ENCODE measurements at places on chromosomes 7 and 10. TPM values are rescaled to one million over a fixed set of nuclear protein-coding genes. Genes with fewer than 3 reads are reported as not detected.

SUN3 gene
- total RNA-seq, result not detected

CFAP43 gene
- total RNA-seq, result not detected

GRCh38 chr10:88080213-88080612 is 216.8 kb downstream of the PTEN start:
- peak; percentile 78 for DNase-seq

DNA sequence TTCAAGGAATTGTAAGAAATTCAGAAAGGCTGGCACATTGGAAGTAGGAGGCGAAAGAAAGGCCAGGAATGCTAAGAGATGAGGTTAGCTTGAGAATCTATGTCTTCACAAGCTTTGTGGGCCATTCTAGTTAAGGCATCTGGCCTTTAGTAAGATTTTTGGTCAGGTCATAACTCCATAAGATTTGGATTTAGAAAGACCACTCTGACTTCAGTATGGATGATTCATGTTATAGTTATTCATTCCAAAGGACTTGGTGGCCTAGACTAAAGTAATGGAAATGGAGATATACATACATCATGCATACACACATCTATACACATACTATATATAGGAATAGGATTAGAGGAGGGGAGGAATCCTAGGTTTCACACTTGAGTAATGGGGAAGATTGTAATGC is 77.5 kb downstream of the SEPTIN7 start:
- DNase-seq, result peak; percentile 55

- DNase-seq, result no peak
Measured at GRCh38 chr10:11608159-11609013, 3.1 kb downstream of the USP6NL start.

- DNase-seq, result no peak
Measured at GRCh38 chr10:119461380-119461779, 81.1 kb downstream of the RGS10 start.

- DNase-seq, result no peak
Measured at GRCh38 chr10:121157998-121158397, 306.8 kb downstream of the WDR11 start.

- DNase-seq, result no peak
Measured at GRCh38 chr10:63224241-63224640, 91.1 kb downstream of the NRBF2 start.

GRCh38 chr10:104350127-104350635 is 3.5 kb upstream of the CFAP58 start:
- peak; percentile 76 for DNase-seq

- no peak for DNase-seq
Measured at GRCh38 chr7:48755061-48755555, 169.2 kb upstream of the CDC14C start.

GRCh38 chr10:116742367-116743265 is at the start of gene HSPA12A:
Gene HSPA12A (minus strand): TSS chr10:116742566. CDS start chr10:116742469, 97 bp downstream.
- peak; percentile 89 for DNase-seq

DNA sequence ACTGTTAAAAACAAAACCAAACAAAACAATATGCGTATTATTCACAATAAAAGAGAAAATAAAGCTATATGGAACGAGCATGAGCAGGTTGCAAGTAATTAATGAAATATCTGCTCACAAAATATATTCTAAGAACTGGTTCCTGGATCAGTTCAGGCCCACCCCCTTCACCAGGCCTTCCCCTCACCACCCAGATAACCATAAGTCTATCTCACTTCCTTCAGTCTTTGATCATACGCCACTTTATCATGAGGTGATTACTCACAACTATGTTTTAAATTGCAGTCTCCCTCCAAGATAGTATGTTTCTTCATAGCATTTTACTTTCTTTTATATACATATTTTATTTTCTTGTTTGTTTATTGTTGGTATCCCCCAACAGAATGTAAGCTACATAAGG is 263.1 kb upstream of the HGF start:
- no peak for DNase-seq

DNA sequence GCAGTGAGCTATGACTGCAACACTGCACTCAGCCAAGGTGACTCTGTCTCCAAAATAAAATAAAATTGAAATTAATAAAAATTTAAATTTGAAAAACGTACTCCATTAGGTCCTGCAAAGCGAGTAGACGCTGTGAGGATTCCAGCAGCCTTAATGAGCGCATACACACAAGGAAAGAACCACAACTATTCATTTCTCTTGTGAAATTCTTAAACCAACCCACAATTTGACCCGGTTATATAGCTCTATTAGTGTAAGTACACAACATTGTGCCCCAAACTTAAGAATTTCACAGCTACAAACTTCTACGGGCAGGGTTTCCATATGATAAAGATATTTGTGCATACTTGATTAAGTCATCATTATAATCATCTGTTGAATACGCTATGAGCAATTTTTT is 84.4 kb downstream of the PARD3 start:
- no peak for DNase-seq

DNA sequence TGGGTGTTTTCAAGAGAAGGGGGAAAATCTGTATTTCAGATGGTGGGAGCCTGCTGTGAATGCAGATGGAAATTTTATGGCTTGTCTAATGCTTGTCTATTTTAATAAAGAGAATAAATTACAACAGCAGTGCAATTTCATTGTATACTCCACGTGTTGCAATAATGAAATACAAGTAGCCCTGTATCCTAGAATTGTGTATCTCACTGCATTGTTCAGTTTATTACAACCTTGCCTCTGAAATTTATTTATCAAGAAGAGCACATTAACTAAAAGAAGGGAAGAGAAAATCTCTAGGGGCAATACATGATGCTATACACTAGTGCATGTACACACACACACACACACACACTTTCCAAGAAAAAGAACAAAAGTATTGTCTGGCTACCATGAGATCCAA is 21.8 kb downstream of the ANK3 start:
- DNase-seq, result no peak

DNA sequence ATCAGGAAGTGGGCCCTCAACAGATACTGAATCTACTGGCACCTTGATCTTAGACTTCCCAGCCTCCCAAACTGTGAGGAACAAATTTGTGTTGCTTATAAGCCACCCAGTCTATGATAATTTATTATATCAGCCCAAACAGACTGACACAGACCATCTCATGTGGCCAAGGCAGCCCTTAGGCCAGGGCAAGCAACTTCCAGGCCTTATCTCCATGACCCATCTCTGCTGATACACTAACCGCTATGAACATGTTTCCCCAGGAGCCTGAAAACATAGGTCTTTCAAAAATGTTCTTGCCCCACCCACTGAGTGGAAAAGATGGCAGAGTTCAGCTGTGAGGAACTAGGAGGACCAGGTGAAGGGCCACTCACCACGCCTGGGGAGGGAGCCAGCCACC is 3.2 kb upstream of the BLOC1S2 start:
- no peak for DNase-seq
